ENCODE measurements at places on chromosomes 5 and 9.

DNA sequence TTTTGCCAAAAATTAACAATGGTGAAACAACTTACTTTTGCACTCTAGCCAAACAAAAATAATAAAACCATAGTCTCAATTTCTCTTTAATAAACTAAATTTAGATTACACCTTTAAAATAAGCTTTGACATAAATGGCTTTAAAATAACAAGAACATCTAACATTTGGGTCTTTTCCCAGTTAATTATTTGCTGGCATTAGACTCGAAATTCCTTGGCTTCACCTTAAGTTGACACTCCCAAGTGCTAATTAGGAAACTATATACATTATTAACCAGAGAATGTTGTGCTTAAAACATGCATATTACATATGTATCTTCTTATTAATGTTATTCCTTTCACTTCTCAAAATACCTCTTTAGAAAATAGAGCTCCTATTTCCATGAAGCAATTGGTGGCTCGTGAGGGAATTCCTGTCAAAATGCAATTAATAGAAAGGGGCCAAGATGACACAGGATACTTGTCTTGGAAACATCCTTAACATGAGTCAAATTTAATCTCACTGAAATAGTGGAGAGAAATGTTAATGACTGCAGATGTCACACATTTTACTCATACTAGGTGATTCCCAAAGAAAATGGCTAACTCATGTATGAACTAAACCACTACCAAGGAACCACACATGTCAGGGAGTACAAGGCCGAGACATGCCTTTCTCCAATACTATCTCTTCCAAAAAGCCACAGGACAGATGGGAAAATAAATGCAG, 932.9 kb upstream of the DMAC1 start:
- DNase-seq: no peak

DNA sequence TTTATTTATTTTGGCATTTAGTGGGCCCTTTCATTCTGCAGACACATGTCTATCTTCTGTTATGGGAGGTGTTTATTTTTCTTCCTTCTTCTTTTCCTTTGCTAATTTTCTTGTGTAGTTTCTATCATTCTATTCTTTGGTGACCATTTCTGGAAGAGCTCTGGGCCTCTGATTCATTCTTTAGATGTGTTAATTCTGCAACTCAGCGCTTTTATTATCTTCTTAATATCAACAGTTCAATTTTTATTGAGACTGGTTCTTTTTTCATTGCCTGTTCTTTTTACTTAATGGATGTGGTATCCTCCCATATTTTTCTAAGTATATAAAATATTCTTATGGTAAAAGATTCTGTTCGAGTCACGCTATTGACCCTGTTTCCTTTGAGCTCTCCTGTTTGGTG, 112.0 kb downstream of the HSPA4 start:
- no peak for DNase-seq

- no peak for DNase-seq
Observed at GRCh38 chr5:145942201-145942600, 5.8 kb downstream of the SH3RF2 start.

DNA sequence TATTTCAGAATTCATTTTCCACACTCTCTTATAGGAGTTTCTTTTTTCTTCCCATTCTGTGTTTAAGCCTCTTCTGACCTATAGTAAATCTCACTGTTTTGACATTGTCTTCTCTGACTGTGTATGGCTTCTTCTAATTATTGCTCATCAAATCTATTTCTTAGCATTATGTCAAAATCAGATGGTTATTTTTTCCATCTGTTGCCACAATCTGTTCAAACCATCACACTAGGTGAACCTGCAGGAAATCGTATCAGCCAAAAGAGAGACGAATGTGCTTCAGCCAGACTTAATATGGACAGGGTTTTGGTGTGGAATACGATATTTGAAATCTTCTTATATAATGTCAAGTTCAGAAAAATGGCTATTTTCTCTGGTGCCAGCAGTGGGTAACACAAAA, 15.9 kb upstream of the SEMA4D start:
- DNase-seq: no peak

GRCh38 chr9:82489201-82489821, 500.7 kb downstream of the SPATA31D1 start:
- no peak for DNase-seq

GRCh38 chr9:128249908-128250838, 25.6 kb downstream of the GOLGA2 start:
- DNase-seq: peak; percentile 97

GRCh38 chr5:140293091-140293848, 9.6 kb downstream of the PFDN1 start:
- no peak for DNase-seq

DNA sequence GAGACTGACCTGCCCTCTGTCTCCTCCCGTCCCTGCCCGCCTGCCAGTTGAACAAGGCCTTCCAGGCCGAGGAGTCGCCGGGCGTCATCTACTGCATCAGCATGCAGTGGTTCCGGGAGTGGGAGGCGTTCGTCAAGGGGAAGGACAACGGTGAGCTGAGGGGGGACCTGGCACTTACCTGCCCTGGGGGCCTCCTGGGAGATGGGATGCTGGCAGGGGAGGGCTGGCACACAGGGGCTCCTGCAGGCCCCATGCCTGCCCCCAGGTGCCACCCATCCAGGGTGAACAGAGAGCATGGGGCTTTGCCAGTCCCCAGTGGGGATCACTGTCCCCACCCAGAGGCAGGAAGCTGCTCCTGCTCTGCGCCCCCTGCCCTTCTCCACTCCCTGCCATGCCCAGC, 43.0 kb downstream of the USP20 start:
- DNase-seq: no peak

DNA sequence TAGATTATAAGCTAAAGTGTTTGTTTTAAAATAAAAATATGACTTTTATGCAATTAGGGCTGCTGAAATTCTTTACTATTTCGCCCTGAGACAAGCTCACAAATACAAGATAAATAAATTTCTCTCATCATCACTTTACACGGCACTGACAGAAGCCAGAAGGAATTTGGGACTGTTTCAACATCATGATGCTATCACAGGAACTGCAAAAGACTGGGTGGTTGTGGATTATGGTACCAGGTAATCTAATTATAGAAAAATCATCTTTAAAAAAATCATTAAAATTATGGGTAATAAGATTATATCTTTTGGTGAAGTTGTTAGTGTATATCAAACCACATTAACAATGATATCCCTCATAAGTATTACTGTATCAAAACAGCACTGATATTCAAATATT, 95.0 kb downstream of the MAN2A1 start:
- DNase-seq: no peak

GRCh38 chr5:92917044-92917443, 664.0 kb downstream of the NR2F1-AS1 start:
- no peak for DNase-seq

DNA sequence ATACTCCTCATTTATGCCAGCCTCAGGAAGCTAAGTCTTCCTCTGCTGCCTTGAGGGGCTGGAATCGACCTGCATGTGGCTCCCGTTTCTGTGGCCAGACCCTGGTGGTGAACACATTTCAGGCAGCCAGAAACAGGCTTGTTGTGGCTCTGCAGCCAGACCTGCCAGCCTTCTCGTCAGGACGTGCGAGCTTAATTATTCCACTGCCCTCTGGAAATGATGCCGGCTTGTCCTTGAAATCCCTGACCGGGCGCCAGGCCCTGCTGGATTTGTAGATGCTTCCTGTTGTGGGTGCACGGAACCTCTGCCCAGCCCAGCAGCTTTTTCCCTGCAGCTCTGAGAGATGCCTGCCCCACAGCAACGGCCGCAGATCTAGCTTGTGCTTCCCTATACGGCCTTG, 41.6 kb downstream of the PDZD2 start:
- DNase-seq: no peak

GRCh38 chr5:59519338-59519737, 374.2 kb downstream of the PDE4D start:
- DNase-seq: no peak

GRCh38 chr5:78562714-78563330, 85.8 kb downstream of the LHFPL2 start:
- no peak for DNase-seq

DNA sequence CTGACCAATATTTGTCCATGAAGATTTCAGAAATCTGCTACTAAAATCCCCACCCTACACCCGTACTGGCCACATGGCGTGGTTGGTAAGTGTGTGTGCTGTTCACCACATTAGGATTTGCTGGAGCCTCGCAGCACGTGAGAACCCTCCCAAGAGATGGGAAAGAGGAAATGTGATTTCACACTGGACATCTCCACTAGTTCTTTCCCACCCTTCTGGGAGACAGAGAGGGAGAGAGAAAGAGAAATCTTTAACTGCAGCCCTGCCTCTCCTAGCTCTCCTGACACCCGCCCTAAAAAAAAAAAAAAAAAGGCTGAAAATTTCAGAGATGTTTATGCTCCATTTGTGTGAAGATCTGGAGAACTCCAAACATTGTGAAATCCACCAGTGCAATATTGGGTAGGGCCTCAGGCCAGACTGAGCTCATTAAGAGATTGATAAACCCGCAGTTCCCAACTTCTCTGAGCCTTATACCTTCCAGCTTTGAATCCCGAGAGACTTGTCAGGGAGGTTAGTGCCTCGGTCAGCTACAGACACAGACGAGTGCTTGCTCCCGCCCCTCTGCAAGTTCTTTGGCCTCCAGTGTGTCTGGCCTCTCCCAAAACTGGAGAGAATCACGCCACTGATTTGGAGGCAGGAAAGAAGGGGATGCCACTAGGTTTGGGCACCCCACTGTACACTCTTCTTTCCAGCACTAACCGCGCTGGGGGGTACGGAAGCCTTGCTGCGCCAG, 1.9 kb downstream of the SPRY4 start:
- DNase-seq: no peak

DNA sequence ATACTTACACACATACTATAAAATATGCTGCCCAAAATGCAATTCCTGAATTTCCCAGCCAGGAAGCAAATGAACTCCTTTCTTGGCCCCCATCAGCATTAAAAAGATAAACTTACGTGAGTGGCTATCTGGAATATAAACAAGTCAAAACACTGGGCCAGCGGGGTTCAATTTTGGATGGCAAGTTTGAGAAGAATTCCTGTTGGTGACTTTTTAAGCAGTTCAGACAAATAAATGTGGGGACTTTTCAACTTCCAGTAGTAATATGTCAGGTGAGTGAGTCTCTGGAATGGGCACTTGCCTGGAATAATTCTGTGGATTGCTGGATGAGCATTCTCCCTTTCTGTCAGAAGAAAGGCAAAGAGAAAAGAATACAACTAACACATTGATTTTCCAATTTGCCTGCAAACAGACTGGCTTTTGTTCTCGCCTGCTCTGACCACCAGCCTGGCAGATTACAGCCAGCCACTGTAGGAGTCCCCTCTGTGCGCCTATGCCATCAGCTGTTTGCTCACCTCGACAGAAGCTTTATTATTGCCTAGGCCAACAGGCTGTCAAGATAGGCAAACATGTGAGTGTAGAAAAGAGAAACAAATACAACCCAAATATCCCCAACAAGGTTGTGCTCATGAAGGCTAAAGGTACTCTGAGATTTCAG, 78.6 kb downstream of the MRPS27 start:
- DNase-seq: no peak

DNA sequence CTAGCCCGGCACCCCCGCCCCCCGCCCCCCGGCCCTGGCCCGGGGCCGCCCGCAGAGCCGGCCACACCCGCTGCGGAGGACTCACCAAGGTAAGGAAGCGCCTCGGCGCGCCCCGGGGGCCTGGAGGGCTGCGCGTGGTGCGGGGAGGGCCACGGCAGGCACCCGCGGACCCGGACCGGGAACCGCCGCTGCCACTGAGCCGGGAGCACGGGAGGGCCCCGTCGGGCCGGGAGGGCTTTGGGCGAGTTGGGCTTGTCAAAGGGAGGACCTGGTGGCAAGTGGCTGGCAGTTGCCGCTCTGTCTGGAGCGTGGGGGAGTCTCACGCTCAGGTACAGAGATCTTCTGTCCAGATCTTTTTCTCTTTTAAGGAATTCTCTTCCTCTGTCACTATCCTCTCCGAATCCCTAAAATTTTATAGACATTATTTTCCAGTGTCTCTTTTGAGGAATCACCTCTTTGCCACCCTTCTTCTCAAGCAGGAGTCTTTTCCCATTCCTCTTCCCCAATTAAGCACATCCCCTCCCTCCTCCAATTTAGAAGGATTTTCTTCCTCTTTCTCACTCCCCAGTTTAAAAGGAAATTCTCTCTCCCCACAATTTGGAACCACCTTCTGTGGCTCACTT, 11.3 kb upstream of the LHX2 start:
- no peak for DNase-seq

DNA sequence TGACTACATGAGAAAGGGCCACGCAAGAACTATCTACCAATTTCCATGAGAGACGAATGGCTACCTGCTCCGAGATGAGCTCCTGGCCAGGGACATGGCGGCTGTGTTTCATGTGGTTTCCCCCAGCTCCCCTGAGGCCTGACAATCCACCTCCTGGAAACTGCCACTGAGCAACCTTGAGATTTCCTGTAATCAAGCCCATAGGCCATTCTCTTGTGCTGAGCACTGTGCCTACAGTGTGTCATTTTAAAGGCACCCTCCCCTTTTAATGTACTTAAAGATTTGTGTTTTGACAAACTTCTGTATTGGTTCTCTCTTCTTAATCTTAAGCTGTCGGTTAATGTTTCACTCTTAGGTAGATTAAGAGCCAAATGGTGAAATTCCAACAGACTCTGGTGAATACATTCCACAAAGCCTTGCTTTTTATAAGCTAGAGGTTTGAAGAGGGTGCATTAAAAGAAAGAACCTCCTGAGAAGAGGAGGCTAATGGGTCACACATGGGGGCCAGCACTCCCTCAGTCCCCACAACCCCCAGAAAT, 72.3 kb downstream of the SECISBP2 start:
- no peak for DNase-seq

GRCh38 chr9:127801955-127802575, 617 bp upstream of the FPGS start:
- DNase-seq: no peak

DNA sequence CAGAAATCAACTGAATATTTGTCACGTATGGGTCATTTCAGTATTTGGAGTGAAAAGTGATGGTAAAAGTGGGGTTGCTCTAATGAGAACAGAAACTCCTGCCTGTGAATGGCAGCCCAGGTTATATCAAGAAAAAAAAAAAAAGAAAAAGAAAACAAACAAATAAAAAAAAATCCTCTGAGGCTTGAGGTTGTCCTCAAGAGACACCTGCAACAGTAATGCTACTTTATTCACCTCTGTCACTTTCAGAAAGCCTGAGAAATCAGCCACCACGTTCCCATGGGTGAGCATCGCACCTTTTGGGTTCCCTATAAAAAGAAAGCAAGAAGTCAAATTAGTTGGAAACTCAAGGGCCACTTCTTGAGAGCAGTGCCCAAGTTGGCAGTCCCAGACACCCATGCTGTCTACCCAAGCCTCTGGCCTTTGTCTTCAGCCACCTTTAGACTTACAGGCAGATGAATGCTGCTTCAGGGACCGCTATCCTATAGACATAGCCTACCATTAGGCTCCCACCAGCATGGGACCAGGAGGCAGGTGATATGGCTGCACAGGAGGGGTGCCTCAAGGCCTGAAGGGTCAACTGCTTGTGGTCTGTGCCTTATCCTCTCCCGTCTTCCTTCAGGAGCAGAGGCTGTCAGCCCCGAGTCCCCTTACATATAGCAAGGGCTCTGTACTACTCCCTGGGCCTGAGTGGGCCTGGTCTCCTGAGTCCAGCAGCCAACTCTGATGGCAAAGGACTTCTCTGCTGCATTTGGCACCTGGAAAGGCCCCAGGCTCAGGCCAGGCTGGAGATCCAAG, 31.1 kb upstream of the MEIKIN start:
- DNase-seq: no peak

GRCh38 chr9:3480353-3480655, 45.5 kb downstream of the RFX3 start:
- no peak for DNase-seq

- DNase-seq: no peak
Observed at GRCh38 chr5:11302663-11303062, 541.6 kb upstream of the DAP start.

All from effector CD4-positive, alpha-beta T cell (primary cell).